ENCODE measurements at places on chromosomes 3 and 15.

DNA sequence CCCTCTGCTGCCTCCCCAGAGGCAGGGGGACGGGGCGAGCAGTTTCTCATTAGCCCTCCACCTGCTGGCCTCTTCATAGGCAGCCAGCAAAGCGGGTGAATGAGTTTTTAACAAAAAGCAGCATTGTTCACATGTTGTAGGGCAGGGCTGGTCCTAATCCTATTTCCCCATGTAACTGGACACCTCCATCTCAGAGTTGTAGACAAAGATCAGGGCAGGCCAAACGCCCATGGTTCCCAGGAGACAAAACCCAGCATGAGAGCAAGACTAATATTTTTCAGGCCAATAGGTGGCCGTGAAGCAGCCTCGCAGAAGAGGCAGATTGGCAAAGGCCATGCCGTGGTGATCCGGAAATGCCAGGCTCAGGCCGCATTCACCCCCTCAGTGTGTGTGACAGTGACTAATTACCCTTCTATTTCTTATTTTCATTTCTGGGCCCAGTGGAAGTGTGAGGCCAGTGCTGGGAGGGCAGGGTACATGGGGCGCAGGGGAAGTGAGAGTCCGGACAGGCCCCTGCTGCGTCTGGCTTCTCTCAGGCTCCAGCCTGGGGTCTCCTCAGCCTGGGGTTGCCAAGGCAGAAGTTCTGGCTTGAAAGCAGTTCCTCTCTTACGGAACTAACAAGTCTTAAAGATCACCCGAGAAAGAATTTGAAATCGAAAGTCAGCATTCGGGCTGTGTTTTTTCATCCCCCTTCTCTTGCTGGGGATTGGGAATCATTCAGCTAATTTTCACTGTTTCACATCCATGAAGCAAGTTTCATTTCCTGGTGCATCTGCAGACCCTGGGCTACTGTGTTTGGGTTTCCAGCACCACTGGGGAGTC, 64.8 kb downstream of the BOC start:
- DNase-seq, result no peak

DNA sequence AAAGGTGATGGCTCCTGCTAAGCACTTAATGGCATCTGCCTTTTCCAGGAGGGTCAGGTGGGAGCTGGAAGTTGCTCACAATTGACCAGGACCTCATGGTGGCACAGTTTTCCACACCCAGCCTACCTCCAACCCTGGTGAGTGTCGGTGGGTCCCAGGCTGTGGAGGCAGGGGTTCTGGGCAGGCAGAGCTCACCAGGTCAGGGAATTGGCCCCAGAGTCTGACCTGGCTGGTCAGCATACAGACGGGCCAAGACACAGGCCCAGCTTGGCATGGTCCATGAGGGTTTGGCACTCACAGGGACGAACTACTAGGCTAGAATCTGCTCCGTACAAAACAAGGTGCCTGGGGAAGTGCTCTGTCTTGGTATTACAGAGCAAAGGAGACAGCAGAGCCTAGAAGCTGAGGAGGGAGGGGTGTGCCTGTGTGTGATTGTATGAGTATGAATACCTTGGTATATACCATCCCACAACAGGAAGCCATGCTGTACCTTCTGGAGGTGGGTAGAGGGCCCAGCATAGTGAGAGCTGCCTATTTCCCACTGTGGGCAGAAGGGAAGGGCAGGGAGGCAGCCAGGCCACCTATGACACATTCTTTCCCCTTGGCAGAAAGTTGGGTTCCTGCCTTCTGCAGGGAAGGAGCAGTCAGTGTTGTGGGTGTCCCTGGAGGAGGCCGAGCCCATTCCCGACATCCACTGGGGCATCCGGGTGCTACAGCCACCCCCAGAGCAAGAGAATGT, 6.5 kb downstream of the APEH start:
- DNase-seq, result no peak

GRCh38 chr15:74173380-74174218, at the start of gene ISLR:
Gene ISLR, plus strand, starts transcription at chr15:74173710. Its CDS starts 1,149 bp downstream, at chr15:74174859.
- no peak for DNase-seq

- no peak for DNase-seq
These were observed 48.9 kb upstream of the STRIT1 start for GRCh38 chr3:155342344-155342743.

GRCh38 chr15:27179789-27180188, 208.8 kb downstream of the GABRG3 start:
- DNase-seq, result no peak

DNA sequence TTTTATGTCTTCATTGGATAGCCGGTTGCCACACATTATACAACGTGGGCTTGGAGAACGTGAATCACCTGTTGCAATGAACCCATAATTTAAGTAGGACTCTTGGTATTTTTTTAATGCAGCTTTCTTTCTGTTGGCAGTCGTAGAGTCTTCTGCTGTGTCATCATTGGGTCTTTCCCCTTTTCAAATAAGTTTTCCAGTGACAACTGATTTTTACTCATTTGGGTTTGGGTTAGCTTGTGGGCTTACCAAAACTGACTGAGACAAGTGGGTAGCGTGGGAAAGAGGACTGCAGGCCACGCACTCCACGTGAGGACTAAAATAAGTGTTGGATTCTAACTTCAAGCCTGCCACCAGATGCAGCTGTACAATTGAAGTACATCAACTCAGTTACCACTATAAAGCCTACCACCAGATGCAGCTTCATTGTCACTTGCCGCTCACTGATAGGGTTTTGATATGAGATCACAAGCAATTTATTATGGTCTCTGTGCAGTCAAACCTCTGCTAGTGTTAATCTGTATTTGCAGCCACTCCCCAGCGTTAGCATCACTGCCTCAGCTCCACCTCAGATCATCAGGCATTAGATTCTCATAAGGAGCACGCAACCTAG, 6.4 kb upstream of the CAPN7 start:
- no peak for DNase-seq

GRCh38 chr3:167983583-167983982, 112.1 kb downstream of the GOLIM4 start:
- no peak for DNase-seq

DNA sequence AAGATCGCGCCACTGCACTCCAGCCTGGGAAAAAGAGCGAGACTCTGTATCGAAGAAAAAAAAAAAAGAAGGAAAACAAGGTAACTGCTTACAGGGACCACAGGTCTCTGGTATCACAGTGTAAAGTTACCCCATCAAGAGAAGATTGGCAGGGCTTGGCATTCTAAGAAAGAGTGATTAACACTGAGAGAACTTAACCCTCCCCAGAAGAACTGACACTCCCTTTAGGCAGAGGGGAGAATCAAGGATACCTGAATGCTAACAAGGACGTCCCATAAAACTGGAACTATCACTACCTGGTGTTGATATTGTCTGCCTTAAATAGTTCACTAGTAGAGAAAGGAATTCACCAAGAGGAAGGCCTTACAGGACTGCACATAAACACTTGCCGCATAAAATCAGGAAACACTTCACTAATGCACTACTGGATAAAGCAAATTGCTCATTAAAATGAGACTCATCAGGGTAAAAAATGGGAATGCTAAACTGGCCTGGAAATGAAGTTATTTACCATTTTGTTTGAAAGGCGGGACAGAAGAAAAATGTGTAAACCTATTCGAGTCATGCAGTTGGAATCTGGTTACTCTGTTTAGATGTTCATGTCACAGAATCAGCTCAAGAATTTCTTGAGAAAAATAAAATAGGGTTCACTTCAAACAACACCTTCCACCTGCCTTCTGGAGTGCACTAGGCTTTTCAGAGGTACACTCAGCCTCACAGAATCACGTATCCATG, 121.6 kb downstream of the FOXP1 start:
- no peak for DNase-seq

Measured in cortex of kidney (tissue), 1 donor.